Thymus (tissue), 14 donors: ENCODE measurements at places on chromosomes 7 and 10. TPM values are rescaled to one million over a fixed set of nuclear protein-coding genes. Genes with fewer than 3 reads are reported as not detected.

Gene KIFBP
- 25.6 TPM for polyA plus RNA-seq

Gene SLC26A5
- polyA plus RNA-seq = 0.07 TPM

Gene PTER
- polyA plus RNA-seq = 5.1 TPM

Gene NKX2-3
- polyA plus RNA-seq = 0.09 TPM

Gene GTF2IRD2
- 17.5 TPM for polyA plus RNA-seq

Gene ACBD7
- polyA plus RNA-seq = 1.4 TPM

Gene SEC23IP
- 14.1 TPM for polyA plus RNA-seq

Gene ANKRD30A
- polyA plus RNA-seq = 0.02 TPM

Gene MSMB
- 8.6 TPM for polyA plus RNA-seq

Gene ZC3HAV1L
- polyA plus RNA-seq = 0.50 TPM
